Stimulated activated naive CD8-positive, alpha-beta T cell treated with anti-CD3 and anti-CD28 coated beads, Interleukin-15, Interleukin-2, amounts not matched to agents 100 U/mL and 50 U/mL, for 24 hours (primary cell): ENCODE measurements at places on chromosomes 3 and 15.

DNA sequence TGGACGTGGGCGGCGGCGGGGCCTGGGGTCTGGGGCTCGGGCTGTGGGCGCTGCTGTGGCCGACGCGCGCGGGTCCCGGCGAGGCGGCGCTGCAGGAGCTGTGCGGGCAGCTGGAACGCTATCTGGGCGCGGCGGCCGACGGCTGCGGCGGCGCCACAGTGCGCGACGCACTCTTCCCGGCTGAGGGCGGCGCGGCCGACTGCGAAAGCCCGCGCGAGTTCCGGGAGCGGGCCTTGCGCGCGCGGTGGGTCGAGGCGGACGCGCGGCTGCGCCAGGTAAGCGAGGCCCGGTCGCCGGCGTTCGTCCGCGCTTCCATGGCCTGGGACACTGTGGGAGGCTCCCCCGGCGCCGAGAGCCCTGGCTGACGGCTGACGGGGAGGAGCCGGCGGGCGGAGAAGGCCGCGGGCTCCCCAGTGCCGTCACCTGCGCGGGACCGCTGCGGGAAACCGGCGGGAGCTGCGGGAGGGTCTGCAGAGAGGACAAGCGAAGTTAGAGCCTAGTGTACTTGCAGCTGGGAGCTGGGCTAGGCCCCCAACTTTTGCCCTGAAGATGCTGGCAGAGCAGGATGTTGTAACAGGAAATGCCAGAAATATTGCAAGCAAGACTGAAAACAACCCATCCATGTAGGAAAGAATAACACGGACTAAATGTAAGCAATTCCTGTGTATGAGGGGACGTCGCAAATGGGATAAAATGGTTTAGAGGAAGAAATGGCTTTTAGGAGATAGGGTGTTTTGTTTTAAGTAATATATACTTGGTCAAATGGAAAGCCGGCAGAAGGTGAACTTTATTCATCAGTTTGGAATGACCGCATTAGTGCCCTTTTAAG is 847 bp downstream of the WHAMM start:
- peak; percentile 53 for DNase-seq

- no peak for DNase-seq
Measured at GRCh38 chr3:31832551-31832950, 148.5 kb downstream of the OSBPL10 start.

GRCh38 chr3:126529585-126530170 is 5.7 kb downstream of the CHST13 start:
- no peak for DNase-seq

GRCh38 chr3:13532631-13533030 is 16.3 kb upstream of the FBLN2 start:
- DNase-seq = no peak

DNA sequence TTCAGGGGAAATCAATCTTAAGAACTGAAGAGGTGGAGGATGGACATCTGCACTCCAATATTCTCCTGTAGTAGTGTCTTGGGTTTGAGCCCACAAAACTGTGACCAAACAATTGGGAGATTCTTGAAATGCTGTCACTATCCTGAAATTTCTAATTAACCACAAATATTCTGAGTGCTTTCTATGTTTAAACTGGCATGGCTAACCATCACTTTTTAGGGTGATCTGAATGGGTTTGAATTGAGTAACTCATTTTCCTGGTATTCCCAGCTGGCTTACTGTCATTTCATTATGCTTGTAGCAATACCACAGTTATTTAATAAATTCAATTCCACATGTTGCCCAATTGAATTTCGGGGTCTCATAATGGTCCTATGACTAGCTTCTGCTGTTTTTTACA is 216.9 kb upstream of the DCBLD2 start:
- DNase-seq = no peak
